Mammary epithelial cell (primary cell): ENCODE measurements at places on chromosomes 16 and 17. TPM values are rescaled to one million over a fixed set of nuclear protein-coding genes. Genes with fewer than 3 reads are reported as not detected.

CRYM gene
- 0.17 TPM for total RNA-seq

RHBDF2 gene
- 43.5 and 51.3 TPM in 2 replicates for total RNA-seq

PRSS33 gene
- total RNA-seq: not detected

IGF2BP1 gene
- 0.17 TPM for total RNA-seq

GRCh38 chr16:56087626-56088025 is 103.7 kb upstream of the GNAO1 start:
- no peak for DNase-seq

GRCh38 chr17:64936117-64936516 is 16.8 kb upstream of the LRRC37A3 start:
- no peak for DNase-seq

DNA sequence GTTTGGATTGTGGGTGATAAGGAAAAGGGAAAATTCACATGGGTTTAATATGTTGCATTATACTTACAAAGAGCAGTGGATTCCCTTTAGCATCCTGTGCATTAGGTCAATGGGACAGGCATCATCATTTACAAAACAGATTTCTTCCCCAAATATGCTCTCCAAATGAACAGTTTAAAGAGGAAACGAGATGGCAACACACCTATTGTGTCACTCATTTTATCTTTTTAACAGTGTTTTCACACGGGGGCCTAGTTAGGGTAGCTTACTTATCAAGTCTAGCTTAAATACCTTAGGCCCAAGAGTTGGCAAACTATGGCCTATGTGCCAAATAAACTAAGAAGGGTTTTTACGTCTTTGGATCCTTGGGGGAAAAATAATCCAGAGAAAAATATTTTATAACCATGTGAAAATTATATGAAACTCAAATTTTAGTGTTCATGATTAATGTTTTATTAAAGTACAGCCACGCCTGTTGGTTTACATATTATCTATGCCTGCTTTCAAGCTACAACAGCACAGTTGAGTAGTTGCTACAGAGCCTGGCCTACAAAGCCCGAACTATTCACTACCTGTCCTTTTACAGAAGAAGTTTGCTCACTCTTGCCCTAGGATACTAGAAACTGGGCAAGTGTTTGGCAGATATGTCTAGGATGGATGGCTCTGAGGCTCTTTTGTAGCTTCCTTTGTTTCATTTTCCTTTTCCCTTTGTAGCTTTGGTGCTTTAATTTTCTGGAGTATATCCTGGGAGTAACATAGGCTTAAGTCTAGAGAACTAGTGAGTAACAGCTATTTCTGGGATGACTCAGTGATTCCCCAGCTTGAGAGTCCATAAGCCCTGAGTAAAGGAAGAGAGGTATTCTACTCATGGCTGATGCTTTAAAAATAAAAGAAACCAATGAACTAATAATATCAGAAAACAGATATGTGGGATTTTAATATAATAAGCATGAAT is 12.4 kb downstream of the NUP93 start:
- DNase-seq: peak; percentile 79

NAA60 gene
- 16.0 TPM for total RNA-seq

DNA sequence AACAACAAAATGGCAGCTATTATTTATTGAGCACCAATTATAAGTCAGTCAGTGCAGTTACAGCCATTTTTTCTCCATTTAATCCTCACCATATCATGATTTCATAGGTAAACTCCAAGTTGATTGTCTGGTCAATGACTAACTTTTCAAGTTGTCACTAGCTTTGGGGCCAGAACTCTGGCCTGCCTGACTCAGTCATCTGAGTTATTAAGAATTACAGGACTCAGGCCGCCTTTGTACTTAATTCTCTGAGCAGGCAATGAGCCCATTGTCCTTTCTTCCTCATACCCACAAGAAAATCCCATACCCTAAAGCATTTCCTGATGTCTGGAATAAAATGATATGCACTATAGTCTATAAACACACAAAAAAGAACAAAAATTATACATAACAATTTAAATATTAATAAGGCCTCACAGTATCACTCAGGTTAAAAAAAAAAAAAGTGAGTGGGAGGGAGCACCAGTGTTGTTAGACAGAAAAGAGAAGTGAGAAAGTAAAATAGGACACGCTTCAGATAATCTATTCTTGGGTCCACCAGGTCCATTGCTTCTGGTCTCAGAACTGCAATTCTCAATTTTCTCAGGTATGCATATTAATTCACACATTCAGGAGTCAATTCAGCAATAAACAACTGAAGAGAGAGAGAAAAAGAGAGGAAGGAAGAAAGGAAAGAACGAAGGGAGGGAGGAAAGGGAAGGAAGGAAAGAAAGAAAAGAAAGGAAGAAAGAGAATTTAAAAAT is 70.2 kb downstream of the SPAG9 start:
- peak; percentile 87 for DNase-seq

GRCh38 chr17:80047176-80047575 is 10.7 kb downstream of the CCDC40 start:
- no peak for DNase-seq

DNA sequence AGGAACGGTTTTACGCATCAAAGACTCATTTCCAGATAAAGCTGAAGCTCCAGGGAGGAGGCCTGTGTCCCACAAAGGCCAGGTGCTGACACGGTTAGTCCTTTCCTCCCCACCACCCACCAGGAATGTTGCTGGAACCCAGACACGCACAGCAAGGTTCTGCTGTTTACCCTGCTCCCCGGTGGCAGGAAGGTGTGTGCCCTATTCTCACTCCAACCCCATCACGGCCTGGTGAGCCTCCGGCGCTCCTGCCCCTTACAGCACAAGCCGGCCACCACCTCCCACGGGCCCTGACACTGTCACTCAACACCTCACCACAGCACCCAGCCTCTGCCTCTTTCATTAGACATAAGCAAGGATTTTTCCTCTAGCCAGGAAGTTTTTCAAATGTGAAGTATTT is 47.8 kb downstream of the ANKRD11 start:
- peak; percentile 23 for DNase-seq

DNA sequence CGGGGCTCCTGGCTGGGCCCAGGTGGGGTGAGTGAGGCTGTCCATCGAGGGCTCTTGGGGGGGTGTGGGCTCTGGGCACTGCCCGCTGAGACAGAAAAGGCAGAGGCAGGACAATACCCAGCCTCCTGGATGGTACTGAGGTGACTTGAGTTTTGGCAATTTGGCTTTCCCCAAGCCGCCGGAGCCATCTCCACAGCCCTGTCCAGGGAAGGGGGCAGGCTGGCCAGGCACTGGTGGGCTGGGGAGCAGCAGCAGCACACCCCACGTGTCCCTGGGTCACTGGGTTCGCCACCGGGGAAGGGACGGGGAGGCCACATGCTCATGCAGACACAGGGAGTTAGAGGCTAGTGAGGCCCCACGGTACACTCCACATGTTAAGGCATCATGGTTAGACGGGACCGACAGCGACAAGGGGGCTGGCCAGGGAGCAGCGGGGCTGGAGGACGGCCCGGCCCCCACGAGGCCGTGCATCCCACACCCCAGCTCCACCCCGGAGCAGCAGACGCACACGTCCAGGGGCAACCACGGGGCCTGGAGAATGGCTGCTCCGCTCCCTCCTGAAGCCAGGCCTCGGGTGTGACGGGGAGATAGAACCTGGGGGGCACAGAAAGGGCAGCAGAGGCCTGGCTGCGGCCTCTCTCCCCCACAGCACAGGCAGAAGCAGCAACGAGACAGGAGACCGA is 3.0 kb downstream of the ARHGDIA start:
- no peak for DNase-seq

- DNase-seq: no peak
Observed at GRCh38 chr17:62679866-62680377, 52.5 kb downstream of the MRC2 start.

DNA sequence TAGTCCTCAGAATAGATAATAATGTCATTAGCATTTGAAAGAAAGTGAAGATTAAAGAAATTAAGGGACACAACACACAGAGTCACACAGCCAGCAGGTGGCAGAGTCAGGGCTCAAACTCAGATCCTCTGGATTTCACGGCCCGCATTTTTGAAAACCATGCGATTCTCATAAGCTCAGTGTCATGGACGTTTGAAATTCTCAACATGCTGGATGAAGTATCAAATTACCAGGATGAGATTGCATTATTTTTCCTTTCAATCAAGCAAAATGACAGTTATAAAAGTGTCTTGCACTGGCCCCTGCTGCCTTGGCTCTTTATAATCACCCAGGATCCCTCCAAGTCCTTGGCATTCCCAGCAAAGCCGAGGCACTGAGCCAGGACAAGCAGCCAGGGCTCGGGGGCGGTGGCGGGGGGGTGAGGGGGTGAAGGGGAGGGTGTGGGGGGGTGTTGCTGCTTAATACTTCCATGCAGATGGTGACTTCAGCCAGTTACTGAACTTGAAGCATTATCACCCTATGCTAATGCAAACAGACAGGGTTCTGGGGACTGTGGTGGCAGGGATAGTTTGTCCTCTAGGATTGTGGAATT is 6.6 kb upstream of the BMERB1 start:
- no peak for DNase-seq

- no peak for DNase-seq
Observed at GRCh38 chr16:88787579-88788314, 2.7 kb upstream of the PIEZO1 start.

- no peak for DNase-seq
Observed at GRCh38 chr17:80106751-80107150, 5.4 kb downstream of the GAA start.

DNA sequence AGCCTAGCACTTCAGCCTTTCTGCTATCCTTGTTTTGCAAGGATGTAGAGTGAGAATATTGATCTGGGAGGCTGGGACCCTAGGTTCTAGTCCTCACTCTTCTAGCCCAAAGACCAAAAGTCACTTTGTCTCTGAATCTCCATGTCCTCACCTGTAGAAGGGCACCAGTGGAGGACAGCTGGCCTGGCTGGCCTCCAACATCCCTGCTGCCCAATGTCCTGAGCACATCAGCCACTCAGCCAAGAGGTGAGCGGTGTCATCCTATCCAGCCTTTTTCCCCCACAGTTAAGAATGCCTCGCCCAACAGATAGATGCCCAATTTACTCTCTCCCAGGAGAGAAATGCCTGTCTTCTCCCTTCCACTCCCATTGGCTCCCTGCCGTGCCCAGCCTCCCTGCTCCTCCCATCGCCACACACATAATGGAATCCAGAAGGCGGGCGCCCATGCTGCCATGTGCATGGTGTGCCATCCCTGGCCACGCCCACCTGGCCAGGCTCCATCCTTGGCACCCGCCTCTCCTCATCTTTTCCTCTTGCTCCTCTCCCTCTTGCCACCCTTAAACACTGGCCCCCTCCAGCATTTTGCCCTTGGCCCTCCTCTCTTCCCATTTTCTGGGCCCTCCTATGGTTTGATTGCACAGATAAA is 157.3 kb upstream of the SDK2 start:
- no peak for DNase-seq
